Fibroblast of villous mesenchyme (primary cell): ENCODE measurements at places on chromosomes 7 and 10.
A peak's percentile ranks its signal among the peaks of the same experiment; 100 is the strongest.

DNA sequence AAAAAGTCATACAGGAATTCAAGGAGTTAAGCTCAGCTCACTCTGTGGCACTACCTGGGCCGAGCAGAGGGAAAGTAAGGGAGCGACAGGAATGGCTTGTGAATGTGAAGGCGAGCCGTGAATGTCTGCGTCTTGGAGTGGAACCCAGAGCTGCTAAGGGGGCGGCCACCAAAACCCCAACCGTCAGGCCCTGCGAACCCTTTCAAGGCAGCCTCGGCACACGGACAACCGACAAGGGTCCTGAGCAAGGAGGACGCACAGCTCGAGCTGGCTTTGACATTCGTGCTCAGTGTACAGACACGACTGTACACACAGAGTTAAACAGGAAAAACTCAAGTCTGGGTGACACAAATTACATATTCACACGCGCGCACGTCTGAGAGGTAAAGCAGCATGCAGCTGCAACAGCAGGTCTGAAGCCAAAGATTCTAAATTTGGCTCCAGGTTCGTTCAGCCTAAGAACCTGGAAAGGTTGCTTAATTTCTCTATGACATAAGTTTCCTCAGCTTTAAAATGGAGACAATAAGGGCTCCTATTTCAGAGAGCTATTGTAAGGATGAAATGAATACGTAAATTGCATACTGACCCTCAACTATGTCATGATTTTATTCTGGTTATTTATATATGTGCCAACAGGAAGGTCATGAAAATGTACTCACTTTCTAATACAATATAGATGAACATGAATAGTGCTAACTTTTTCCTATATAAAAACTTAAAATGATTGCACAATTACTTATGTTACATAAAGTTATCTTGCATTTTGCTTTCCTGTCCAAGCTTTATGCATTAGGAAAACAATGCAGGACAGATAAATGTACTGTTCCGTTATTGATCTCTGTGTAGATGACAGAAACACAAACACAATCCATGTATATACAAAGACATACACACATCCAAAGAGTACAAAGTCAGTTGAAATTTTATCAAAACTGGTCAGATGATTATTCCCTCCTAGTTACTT lies 192.9 kb downstream of the ZMYND11 start:
- no peak for DNase-seq

GRCh38 chr7:30896036-30896435 lies 15.6 kb upstream of the AQP1 start:
- DNase-seq, result peak; percentile 37

GRCh38 chr10:70162151-70162891 lies 8.0 kb downstream of the SAR1A start:
- DNase-seq, result no peak

DNA sequence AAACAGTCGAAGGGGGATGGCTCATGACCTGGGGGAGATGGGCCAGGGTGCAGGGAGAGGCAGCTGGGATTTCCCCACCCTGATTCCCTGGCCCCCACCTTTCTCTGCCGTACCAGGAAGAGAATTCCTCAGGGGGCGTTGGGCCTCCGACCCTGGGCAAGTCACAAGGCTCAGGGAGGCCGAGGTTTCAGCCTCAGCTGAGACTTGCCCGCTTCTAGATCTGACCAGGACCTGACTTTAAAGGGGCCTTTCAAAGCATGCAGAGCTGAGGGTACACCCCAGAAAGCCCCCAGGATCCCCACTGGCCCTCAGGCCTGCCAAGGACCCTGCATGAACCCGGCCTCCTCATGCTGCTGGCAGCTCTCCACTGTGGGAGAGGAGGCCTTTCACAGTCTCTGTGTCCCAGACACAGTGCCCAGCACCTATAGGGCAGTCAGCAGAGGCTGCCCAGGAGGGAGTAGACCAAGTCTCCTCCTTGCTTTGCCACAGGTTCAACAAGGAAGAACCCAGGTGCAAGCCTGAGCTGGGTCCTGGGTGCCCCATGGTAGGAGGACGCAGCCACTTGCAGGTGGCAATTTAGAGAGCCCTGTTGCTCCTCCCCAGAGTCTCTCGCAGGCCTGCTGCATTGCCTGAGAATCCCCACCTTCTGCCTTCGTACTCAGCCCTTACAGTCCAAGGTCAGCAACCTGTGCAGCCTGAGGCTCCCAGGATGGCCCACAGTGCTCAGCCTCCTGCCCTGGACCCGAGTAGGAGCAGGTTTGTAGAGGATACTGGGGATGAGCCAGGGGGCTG lies 89.3 kb downstream of the CHST15 start:
- no peak for DNase-seq

DNA sequence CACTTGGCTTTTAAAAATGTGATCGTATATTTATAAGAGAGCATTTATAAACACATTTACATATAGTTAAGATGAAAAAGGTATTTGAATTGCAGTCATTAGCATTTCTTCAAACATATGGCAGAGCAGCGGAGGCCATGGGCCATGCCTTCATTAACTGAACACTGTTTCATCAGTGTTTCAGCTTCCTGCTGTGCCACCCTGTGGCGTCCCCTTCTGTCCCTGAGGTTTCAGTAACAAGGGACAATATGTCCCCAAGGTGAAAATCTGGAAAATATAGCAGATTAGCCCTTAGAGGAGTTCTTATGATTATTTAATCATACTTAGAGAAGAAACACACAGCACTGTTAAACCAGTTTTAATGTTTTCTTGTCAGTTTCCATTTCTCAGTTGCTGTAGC lies 577.8 kb downstream of the ETV1 start:
- DNase-seq, result no peak
